Stimulated activated CD8-positive, alpha-beta memory T cell treated with anti-CD3 and anti-CD28 coated beads, Interleukin-15, amount 100 ng/mL, for 48 hours (primary cell): ENCODE measurements at places on chromosomes 1 and 21.

DNA sequence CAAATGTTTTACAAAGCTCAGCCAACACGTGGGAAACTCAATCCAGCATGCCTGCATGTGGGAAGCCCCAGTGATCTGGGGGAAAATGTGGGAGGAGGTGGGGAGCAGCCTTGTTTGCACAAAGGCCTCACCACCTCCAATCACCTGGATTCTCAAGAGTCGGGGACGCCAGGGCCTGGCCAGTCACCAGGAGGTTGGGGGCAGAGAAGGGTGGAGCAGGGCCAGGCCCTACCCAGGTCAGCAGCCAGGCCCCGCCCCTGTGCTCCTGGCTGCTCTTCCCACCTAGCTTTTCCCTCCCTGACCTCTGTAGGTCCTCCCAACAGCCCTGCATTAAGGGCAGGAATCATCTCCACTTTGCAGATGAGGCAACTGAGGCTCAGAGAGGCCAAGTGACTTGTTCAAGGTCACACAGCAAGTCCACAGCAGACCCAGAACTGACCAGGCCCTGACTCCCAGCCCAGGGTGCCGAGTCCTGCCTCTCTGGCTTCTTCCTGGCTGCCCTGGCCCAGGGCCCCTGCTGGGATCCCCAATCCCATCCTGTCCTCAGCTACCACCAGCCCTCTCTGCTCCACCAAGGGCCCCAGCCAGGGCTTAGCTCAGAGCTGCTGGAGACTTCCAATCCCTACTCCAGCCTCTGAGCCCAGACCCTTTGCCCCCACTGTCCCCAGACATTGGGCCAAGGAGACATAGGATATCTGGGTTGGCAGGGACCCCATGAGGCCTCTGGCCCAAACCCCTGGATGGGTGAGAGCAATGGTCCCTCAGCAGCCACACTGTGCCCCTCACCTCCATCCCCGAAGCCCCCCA, 508.6 kb downstream of the PTPRU start:
- DNase-seq: no peak

GRCh38 chr1:220241072-220241663, 31.1 kb downstream of the RAB3GAP2 start:
- no peak for DNase-seq

DNA sequence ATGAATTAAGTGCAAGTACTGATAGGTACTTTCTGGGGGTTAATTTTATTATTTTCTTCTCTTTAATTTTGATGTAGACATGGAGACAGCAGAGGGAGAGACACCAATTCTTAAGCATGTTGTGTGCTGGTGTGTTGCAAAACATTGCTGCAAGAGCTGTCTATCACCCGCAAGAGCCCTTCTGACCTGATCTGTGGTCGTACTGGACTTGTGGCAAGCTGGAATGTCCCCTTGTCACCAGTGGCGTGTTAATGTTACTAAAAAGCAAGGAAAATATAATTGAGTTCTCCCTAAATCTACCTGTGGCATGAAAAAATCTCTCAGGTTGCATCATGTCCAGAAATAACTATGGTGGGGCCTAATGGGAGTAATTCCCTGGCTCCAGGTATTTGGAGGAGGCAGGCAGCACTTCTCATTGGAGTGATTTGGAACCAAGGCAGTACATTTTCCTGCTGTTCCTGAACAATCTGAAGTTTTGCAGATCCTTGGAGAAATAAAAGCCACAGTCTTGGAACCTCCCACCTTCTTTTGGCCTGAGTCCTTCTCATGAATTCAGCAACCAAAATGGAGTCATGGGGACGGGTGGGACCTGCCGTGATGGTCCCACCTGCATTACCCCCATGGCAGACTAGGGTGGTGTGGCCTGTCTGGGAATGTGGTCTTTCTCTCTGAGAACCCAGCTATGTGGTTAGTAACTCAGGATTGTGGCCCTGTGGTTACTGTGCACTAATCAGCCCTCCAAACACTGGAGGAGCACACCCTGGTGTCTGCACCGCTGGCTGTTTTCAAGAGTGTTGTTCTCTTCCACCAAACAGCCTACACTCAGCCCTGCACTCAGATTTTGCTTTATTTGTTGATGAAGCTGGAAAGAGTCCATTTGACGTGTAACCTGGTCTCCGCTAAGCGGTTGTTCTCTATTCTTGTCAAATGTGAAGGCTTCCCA, 57.4 kb downstream of the GALNT2 start:
- no peak for DNase-seq

DNA sequence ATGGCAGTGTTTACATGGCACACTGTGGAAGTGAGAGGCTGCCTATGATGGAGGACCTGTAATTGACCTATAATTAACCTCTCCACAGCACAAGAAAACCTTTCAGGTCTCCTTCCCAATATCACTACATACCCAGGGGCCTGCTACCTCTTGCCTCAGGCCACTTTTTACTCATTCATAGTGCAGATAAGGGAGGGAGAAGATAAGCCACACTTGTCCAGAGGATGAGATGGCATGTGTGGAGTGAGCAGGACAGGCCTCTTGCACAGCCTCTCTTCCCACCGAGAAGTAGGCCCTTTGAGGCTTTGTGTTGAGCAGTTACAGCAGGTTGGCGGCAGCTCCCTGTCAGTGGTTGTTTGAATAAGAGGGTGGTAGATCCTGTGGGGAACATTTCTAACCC, 31.1 kb upstream of the IKBKE start:
- no peak for DNase-seq

- DNase-seq: no peak
Observed at GRCh38 chr1:110464340-110464739, 13.4 kb downstream of the PROK1 start.

DNA sequence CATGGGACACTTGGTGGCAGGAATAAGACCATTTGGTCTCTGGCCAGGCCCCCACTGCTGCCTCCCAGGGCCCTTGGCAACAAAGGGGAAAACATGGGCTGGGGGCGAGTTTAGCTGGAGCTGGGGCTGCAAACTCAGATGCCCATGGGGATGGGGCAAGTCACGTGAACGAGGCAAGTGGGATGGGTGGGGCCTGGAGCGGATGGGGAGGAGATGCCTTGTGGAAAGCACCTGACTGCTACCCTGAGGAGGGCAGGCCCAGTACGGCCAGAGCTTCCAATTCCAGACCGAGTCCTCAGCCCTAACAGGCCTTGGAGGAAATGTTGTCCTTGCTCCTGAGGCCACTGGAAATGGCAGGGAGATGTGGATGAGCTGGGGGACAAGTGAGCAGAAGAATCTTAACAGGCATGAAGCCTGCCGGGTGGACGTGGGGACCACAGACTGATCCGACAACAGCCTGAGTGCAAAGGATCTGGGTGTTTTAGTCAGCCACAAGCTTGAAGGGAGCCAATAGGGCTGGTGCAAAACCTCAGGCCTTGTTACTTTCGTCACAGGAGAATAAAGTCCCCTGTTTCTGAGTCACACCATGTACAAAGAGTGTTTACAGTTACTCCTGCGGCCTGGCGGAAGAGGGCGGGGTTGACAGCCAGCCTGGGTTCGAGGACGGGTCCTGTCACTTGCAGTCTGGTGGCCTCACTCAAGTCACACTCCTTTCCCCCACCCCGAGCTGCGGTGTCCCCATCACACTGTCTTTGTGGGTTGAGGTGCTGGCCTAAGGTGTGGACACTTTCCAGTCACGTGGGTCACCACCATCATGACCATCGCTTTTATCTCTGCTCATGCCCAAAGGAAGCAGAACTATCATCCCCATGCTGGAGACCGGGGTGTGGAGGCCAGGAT, 19.1 kb downstream of the RUNX3 start:
- peak; percentile 82 for DNase-seq

GRCh38 chr1:218494449-218494852, 149.3 kb downstream of the TGFB2 start:
- no peak for DNase-seq

GRCh38 chr1:13828454-13829151, 128.6 kb downstream of the PRDM2 start:
- DNase-seq: no peak

DNA sequence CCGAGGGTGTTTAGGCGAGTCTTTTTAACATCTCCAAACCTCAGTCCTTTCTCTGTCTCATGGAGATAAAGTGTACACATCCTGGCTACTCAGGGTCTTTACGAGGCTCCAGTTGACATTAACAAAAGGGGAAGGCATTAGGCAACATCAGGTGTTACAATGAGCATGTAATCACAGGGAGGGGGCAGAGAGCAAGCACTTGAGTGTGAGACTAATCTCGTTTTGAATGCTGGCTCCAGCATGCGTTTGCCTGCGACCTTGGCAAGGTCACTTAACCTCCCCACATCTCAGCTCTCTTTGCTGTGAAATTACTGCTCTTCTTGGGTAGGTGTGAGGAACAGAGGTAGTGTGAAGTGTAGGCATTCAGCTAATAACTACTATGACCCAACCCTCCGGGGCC, 3.1 kb downstream of the TNNT2 start:
- DNase-seq: no peak

- no peak for DNase-seq
Observed at GRCh38 chr1:203428981-203429599, 46.5 kb upstream of the PRELP start.

GRCh38 chr1:48677306-48678287, 99.1 kb downstream of the BEND5 start:
- no peak for DNase-seq
